BJ (cell line): ENCODE measurements at places on chromosomes 1 and 21. TPM values are rescaled to one million over a fixed set of nuclear protein-coding genes. Genes with fewer than 3 reads are reported as not detected.

The MLLT11 gene
- 4.1 and 6.5 TPM in 2 replicates for polyA plus RNA-seq

The FMOD gene
- polyA plus RNA-seq: 14.0 and 18.0 TPM in 2 replicates

The BEST4 gene
- polyA plus RNA-seq: 0.16 and 0.22 TPM in 2 replicates

The RIMKLA gene
- 0.01 and 0.02 TPM in 2 replicates for polyA plus RNA-seq

The RBM34 gene
- polyA plus RNA-seq: 24.4 and 34.0 TPM in 2 replicates

The NBPF4 gene
- not detected in 2 replicates for polyA plus RNA-seq

The DNALI1 gene
- polyA plus RNA-seq: 3.8 and 5.5 TPM in 2 replicates

The CFH gene
- polyA plus RNA-seq: 13.6 and 30.0 TPM in 2 replicates

The RHD gene
- 0.10 and 0.12 TPM in 2 replicates for polyA plus RNA-seq

The LRRC71 gene
- 0.75 and 1.2 TPM in 2 replicates for polyA plus RNA-seq

The BPNT1 gene
- polyA plus RNA-seq: 28.8 and 32.6 TPM in 2 replicates

The SLC25A34 gene
- 0.54 and 0.70 TPM in 2 replicates for polyA plus RNA-seq

The PLCH2 gene
- 0.06 TPM in 2 replicates for polyA plus RNA-seq

The GJB5 gene
- not detected in 2 replicates for polyA plus RNA-seq

The DENND2D gene
- 3.9 and 4.1 TPM in 2 replicates for polyA plus RNA-seq

The BATF3 gene
- 1.5 and 1.7 TPM in 2 replicates for polyA plus RNA-seq

The FCGR3A gene
- polyA plus RNA-seq: not detected in 2 replicates

The SH2D2A gene
- polyA plus RNA-seq: 0.17 TPM in 1 of 2 replicates, not detected in the other

The TCP10L gene
- polyA plus RNA-seq: 0.11 TPM in 1 of 2 replicates, not detected in the other

The SMIM34 gene
- not detected in 2 replicates for polyA plus RNA-seq

The ADGRB2 gene
- 6.4 and 9.2 TPM in 2 replicates for polyA plus RNA-seq

The OR2L13 gene
- polyA plus RNA-seq: not detected in 2 replicates

The DDX59 gene
- 14.0 and 14.9 TPM in 2 replicates for polyA plus RNA-seq

The PHLDA3 gene
- polyA plus RNA-seq: 87.3 and 130 TPM in 2 replicates

The OR10J1 gene
- not detected in 2 replicates for polyA plus RNA-seq

The ELK4 gene
- 3.4 and 5.7 TPM in 2 replicates for polyA plus RNA-seq

The EPHB2 gene
- 4.9 and 8.7 TPM in 2 replicates for polyA plus RNA-seq

The HPCAL4 gene
- polyA plus RNA-seq: not detected in 2 replicates

The FCER1G gene
- polyA plus RNA-seq: 0.38 and 0.47 TPM in 2 replicates

The KIAA1614 gene
- 5.2 and 7.3 TPM in 2 replicates for polyA plus RNA-seq

The STIL gene
- polyA plus RNA-seq: 6.3 and 10.0 TPM in 2 replicates

The CFAP141 gene
- polyA plus RNA-seq: not detected in 2 replicates

The OR2T11 gene
- not detected in 2 replicates for polyA plus RNA-seq

The CD53 gene
- not detected in 2 replicates for polyA plus RNA-seq

The MYOC gene
- polyA plus RNA-seq: 0.05 TPM in 1 of 2 replicates, not detected in the other

The TINAGL1 gene
- 32.6 and 39.0 TPM in 2 replicates for polyA plus RNA-seq

The CRABP2 gene
- polyA plus RNA-seq: 52.8 and 75.9 TPM in 2 replicates

The CR1 gene
- not detected in 2 replicates for polyA plus RNA-seq

The C1QB gene
- not detected in 2 replicates for polyA plus RNA-seq

The SYT14 gene
- 1.5 and 3.1 TPM in 2 replicates for polyA plus RNA-seq

The MEGF6 gene
- 31.8 and 77.4 TPM in 2 replicates for polyA plus RNA-seq

The TSPEAR gene
- not detected in 2 replicates for polyA plus RNA-seq

The MMP23B gene
- polyA plus RNA-seq: 3.1 and 5.7 TPM in 2 replicates

The SERBP1 gene
- polyA plus RNA-seq: 94.1 and 184 TPM in 2 replicates
